ENCODE measurements at places on chromosomes 2 and 18. TPM values are rescaled to one million over a fixed set of nuclear protein-coding genes. Genes with fewer than 3 reads are reported as not detected.

- no peak for DNase-seq
Measured at GRCh38 chr2:219701847-219702634, 74.6 kb downstream of the SLC4A3 start.

DNA sequence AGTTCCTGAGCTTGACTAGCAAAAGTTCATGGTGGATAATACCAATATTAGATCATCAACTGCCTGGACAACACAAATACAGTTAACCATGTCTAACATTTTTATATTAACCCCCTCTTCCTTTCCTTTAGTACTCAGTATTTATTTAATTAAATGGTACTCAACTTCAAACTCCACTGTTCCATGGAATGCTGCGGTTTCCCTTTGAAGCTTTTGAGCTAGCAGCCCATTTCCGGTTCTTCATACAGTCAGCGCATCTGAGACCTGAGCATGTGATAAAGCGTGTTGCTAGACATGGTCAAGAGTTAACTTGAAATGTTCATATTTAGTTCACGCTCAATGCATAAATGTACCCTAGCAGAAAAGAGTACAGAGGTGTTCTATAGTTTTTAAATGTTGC is 278.4 kb downstream of the ALPK2 start:
- DNase-seq = no peak

DNA sequence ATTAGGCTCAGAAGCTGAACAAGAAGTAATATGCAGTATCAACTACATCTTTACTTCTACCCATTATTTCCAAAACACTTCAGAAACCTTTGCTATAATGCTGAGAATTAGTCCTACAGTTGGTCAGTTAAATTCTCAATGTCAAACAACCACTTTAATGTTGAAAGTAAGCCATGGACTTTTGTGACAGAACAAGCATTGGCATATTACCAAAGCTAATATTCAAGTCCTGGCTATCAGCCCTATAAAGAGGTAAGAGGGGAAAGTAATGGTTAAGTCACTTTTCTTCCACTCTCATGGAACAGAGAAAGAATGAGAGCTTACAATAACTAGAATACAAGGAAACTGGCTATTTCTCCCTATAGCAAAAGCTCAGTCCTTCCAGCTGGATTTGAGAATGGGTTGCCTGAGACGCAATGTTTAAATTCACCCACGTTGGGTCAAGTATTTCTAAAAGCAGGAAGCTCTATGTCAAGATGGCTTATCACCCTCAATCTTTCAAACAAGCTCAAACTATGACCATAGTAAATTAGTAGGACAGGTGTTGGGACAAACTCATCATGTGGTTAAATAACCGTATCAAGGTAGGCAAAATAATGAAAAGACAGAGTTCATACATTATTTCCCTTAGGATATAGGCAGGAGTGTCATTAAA is 31.4 kb upstream of the MFSD6 start:
- DNase-seq = no peak

DNA sequence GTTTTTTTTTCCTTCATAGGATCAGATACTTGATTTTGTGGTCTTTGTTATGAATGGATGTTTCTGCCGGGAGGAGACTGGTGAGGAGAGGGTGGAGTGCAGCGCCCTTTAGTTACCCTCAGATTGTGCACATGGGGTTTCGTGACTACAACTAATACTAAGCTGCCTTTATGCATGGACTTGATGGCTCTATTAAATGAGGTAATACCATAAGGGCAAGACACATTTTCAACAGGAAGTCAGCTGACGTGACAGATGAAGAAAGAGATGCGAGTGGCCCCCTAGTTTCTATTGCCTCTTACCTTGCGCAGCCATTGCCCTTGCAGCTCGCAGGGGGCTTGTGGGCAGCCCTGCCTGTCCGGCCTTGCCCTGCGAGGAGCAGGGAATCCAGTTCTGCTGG is 24.4 kb downstream of the ZNF407 start:
- no peak for DNase-seq

- no peak for DNase-seq
Measured at GRCh38 chr2:105784589-105784988, 39.9 kb downstream of the NCK2 start.

DNA sequence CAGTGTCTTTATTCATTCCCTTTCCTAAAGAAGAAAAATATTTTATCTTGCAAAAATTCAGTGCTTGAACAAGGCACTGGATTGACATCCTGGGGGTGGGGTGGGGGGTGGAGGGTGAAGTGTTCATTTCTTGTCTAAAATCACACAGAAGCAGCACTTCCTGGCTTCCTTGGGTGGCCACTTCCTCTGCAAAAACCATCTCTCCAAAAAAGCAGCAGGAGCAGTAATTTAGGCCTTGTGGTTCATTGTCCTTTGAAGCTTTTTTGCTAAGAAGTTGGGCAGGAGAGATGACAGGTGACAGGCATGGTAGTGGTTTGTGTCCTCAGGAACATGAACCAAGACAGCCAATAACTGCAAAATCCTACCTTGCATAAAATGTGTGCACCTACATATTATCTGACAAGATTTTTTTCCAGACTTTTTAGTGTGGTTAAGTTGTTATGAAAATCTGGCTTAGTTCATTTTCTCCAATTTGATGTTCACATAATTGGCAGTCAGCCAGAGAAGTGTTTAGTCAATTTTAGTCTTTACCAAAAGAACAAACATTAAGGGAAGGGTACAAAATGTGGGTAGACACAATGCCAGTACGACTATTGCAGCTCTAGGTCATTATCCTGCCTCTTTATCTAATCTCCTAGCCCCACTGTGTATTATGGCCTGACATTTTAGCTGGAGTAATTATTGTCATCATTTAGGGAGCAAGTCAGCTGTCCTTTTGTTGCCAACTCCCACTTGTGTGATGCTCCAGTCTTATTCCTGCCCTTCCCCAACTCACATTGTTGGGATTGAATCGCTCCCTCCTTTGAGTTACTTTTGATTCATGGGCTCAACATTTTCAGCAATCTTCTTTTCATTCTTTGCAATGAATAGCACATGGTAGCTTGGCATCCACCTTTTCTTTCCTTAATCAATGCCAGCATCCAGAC is 177.2 kb downstream of the MYO3B start:
- DNase-seq = no peak

DNA sequence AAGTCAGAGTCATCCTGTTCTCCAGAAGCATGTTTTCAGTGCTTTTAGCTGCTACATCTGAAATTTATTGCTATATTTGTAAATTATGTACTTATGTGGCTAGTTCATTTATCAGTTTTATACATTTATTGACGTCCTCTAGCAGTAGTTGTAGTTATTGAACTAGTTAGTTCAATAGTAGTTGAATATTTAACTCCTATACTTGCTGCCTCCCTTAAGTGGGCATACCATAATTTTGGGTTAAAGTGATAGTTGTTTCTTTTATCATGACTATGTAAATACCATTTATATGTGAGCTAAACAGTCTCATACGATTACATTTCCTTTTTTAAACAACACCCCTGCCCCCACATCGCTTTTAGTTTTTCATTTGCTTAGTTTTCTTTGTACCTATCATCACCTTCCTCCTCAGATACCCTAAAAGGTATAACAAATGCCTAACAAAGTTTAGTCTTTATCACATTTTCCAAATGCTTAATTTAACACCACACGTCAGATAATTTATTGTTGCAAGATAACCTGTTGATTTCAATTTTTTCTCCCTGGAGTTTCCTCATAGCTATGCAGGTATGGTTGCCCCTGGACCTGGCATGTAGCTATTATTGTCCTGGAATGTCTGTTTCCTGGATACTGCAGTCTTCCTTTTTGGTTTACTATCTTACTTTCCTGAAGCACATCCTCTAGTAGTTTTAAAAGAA is 8.8 kb downstream of the MAP4K4 start:
- DNase-seq = no peak

GRCh38 chr18:62717169-62717924 is 2.0 kb downstream of the PHLPP1 start:
- no peak for DNase-seq

TNFRSF11A gene
- total RNA-seq = 7.5 TPM

- no peak for DNase-seq
Measured at GRCh38 chr2:11286323-11286722, 58.1 kb downstream of the ROCK2 start.

CYTIP gene
- 238 TPM for total RNA-seq

GKN2 gene
- not detected for total RNA-seq

CIDEA gene
- total RNA-seq = not detected

TPO gene
- not detected for total RNA-seq

GRCh38 chr2:127721978-127722355 is 20.7 kb downstream of the SFT2D3 start:
- no peak for DNase-seq

ERCC3 gene
- 60.6 TPM for total RNA-seq

GRCh38 chr18:48600046-48600445 is 61.2 kb downstream of the CTIF start:
- no peak for DNase-seq

GRCh38 chr18:25364732-25365131 is 12.8 kb upstream of the ZNF521 start:
- DNase-seq = no peak

DNA sequence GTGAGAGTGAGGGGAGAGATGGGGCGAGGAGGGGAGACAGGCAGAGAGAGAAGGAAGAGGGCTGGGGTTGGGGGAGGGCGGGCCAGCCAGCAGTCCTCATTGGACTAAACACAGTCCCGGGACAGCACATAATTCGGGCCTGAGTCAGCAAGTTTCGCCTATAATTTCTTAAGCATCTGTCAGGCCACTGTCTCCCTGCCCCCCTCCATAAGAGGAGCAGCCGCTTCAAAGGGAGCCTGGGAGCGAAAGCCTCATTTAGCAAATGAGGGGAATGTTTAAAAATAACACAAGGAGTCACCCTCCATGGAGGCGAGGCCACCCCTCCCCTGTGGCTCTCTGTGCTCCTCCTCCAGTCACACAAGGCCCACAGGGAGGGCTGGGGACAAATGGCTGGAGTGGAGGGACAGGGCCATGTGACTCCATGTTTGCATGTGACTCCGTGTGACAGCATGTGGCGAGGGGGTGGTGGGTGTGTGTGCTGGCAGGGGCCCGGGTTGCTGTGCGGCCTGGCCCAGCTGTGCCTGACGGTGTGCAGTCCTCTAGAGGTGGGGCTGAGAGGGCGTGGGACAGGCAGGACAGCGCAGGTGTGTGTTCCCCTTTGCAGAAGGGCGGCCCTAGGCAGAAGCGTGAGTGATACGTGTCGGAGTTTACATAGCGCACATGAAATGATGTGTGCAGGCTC is 162.4 kb downstream of the CELF4 start:
- no peak for DNase-seq

DNA sequence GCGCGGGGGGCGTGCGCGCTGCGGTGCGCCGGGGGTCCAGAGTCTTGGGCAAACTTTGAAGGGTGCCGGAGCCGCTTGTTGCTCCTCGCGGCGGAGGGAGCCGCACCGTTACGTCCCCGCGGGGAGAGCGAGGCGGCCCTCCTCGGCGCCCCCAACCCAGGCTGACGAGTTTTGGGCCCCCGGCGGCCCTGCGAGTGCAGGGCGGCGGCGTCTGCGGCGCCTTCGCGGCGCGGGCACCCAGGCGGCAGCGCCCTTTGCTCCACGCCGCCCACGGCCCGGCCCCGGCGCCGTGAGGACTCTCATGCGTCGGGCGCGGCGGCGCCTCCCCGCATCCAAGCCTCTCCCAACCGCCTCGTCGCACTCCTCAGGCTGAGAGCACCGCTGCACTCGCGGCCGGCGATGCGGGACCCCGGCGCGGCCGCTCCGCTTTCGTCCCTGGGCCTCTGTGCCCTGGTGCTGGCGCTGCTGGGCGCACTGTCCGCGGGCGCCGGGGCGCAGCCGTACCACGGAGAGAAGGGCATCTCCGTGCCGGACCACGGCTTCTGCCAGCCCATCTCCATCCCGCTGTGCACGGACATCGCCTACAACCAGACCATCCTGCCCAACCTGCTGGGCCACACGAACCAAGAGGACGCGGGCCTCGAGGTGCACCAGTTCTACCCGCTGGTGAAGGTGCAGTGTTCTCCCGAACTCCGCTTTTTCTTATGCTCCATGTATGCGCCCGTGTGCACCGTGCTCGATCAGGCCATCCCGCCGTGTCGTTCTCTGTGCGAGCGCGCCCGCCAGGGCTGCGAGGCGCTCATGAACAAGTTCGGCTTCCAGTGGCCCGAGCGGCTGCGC is 814 bp downstream of the FZD7 start:
- no peak for DNase-seq

GRCh38 chr2:63984606-63985359 is 34.4 kb downstream of the VPS54 start:
- DNase-seq = no peak

DNA sequence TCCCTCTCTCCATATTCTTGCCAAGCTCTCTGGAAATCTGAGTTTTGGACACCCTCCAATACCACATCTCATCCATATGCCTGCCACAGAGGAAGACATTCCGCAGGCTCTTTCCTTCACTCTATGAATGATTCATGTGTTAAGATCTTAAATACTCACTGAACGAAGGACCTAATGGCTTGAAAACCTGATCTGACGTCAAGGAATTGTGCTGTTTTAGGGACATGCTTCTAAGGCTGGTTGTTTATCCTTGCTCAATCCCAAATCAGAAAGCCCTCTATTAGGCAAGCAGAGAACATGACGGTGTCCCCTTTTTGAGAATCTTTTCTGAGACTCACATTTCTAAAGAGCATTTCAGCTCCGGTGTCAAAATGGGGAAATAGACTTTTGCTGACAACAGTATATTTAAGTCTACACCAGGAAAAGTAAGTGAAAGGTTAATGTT is 83.7 kb upstream of the GALNT5 start:
- no peak for DNase-seq

PLEK gene
- 28.8 TPM for total RNA-seq

NCKAP1 gene
- 0.69 TPM for total RNA-seq

GRCh38 chr2:123737371-123737770 is 287.7 kb upstream of the CNTNAP5 start:
- DNase-seq = no peak

IKZF2 gene
- total RNA-seq = 20.6 TPM

DNA sequence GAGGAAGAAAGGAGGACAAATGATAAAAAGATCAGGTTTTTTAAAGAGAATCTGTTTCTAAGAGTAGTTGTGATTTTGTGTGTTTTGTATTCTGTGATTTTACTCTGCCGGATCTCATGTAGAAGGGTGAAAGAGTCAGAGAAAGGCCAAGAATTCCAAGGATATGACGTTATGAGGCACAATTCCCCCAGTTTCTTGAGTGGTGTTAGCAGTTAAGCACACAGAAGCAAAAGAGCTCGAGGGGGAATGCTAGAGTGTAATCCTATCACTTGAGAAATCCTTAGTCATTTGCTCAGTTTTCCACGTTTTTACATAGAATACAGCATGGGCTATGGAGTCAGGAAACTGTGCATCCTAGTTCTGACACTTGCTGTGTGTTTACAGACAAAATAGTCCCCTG is 34.8 kb downstream of the METTL4 start:
- no peak for DNase-seq

CFAP65 gene
- not detected for total RNA-seq

ABCG8 gene
- not detected for total RNA-seq

Data from activated naive CD8-positive, alpha-beta T cell treated with anti-CD3 and anti-CD28 coated beads, Interleukin-2, amount 10 ng/mL, durations not matched to agents 7 days and 5 days (primary cell).